ENCODE measurements at places on chromosomes 5 and 9.

GRCh38 chr5:146047396-146047795 lies 58.0 kb downstream of the PLAC8L1 start:
- no peak for DNase-seq

DNA sequence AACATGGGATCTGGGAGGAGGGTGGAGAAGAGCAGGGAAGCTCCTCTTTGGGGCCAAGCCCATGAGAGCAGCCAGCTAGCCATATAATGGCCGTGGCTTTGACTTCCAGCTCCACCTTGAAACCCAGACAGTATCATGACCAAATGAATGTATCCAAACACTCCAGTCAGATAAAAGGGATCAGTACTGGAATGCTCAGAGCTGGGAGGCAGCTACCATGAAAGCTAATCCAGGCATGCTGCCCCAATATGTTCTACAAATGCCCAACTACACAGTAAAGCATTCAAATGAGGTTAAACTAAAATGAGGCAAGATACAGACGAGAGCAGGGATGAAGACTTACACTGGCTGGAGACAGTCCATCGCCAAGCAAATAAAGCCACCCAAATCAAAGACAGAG lies 69.4 kb downstream of the FRMD3 start:
- DNase-seq, result no peak

DNA sequence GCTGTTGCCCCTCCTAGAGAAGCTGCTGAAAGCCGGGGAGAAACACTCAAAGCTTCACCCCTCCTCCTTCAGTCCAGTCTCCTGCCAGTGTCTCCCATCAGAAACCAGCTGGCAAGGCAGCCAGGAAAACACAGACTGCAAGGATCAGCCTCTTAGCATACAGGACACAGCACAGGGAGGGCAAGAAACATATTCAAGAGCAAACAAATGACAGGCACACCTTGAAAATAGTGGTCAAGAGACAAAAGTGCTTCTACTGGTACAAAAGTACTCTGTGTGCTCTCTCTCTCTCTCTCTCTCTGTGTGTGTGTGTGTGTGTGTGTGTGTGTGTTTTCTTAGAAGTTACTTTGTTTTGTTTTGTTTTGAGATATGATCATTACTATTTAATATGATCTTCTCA lies 227.2 kb downstream of the RAB3C start:
- no peak for DNase-seq

DNA sequence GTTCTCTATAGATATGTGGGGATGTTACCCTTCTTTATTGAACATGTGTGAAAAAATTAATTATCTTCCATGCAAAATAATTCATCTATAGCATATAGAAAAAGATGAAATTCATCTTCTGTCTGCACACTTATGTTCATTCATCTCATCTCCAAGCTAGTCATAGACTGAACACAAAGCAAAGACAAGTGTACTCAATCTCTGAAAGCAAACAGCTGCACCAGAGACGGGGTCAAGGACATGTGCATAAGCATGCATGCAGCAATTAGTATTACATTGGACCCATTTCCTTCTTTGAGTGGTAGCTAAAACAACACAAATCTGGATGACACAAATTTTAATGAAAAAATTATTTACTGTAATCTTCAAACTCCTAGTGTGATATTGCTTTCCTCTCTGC lies 547.0 kb upstream of the COX7C start:
- DNase-seq, result no peak

DNA sequence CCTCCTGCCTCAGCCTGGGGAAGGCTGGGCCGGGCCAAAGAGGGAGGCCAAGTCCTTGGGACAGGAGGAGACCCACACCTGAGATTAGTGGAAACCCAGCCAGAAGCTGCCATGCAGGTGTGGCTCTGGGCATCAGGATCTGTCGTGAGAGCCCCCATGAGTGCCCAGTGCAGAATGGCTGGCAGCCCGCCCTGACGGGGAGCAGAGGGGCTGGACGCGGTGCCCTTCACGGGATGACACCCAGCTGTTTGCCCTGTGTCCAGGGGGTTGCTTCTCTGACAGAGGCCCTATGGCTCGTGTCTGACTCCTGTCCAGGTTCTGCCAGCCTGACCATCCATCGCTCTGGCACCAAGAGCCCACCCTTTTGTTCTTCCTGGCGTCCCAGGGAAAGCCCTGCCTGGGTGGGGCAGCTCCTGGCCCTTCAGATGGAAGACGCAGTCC lies 8.5 kb downstream of the DIPK1B start:
- no peak for DNase-seq

GRCh38 chr9:76530458-76531110 lies 71.6 kb downstream of the GCNT1 start:
- no peak for DNase-seq

All from iPS DF 19.7 (cell line).